ENCODE measurements at places on chromosomes 3 and 15. TPM values are rescaled to one million over a fixed set of nuclear protein-coding genes. Genes with fewer than 3 reads are reported as not detected.

The CSPG4 gene
- 144 TPM for total RNA-seq

The GPR62 gene
- 0.19 TPM for total RNA-seq

The GABRB3 gene
- 0.82 TPM for total RNA-seq

DNA sequence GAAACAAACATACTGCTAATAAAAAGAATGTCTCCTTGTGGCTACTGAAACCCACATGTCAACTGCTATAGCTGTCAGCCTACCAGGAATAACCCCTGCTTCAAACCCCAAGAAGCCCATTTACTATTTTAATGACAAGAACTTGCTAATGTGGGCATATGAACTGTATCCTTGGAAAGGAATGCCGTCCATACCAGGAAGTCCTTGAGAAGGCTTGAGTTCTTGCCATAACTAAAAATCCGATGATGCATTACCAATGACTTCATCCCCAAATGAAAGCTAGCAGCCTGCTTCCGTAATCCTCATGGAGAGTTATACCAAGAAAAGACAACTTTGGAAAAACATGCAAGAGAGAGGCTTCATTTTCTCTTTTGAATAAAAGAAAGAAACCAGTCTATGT is 34.8 kb downstream of the MINDY4B start:
- no peak for DNase-seq

DNA sequence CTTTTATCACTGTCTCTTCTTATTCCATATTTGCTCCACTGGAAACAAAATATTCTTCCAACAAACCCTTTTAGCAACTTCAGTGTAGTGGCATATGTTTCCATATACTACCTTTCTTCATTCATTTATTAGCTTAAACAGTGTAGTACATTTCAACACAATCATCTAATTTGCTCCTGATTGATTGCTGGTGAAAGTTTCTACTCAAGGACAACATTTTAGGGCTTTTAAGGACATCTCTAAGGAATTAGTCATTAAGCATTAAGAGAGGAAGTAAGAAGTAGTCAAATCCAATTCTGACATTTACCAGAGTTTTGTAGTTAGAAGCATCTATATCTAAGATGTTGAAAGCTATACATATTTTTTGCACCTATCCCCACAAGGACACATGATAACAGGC is 55.8 kb downstream of the RSRC1 start:
- DNase-seq = no peak

- no peak for DNase-seq
Observed at GRCh38 chr15:63414474-63415120, 33.0 kb upstream of the CA12 start.

DNA sequence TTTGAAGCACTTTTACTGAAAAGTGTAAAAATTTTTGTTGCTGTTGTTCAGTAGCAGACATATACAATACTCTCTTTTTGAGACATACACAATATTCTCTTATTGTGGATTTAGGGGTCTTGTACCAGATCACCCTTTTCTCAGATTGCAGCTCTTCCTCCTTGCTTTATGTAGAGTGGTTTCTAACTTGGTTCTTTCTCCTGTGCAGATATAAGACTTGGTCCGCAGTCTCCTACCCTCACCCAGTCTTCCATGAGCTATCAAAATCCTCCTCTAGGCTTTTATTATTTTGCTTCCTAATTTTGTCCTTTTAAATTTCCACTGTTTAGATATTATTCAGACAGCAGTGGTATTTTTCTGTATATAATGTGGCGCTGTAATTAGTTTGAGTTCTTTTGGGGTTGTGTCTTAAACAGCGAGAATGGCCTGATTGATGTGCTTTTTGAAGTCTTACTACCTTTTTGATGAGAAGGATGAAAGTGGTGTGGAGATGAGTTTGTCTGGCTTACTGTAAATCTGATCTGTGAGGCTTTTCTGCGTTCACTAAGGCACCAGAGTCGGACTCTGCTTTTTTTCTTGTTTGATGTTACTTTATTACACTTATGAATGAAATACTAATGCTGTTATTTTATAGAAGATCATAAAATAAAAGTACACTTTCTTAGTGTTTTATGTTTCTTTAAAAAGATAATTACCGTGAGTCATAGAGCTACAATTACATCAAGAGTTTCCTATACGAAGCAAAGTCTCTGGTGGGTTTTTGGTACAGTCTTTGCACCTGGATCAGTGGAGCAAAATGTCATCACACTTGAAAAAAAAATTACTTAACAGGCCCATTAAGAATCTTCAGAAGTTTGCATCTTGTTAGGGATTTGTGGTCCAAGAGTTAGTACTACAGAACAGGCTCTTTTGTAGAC is 27.8 kb downstream of the FNDC3B start:
- no peak for DNase-seq

DNA sequence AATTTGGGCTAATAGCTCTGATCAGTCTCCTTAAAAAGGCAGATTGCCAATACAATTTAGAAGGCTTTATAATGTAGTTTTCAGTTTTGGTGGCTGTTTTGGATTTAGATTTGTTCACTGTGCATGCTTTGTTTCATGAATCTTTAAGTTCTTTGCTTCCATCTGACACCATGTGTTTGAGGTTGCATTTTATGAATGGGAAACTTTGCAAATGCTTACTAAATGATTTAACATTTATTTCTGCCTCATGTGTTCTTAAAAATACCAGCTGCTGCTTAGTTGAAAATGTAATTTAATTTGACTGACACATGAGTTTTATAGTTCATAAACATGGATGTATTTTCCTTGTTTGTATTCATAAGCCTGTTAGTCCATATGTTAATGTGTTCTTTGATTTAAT is 78.6 kb downstream of the RNF13 start:
- no peak for DNase-seq

DNA sequence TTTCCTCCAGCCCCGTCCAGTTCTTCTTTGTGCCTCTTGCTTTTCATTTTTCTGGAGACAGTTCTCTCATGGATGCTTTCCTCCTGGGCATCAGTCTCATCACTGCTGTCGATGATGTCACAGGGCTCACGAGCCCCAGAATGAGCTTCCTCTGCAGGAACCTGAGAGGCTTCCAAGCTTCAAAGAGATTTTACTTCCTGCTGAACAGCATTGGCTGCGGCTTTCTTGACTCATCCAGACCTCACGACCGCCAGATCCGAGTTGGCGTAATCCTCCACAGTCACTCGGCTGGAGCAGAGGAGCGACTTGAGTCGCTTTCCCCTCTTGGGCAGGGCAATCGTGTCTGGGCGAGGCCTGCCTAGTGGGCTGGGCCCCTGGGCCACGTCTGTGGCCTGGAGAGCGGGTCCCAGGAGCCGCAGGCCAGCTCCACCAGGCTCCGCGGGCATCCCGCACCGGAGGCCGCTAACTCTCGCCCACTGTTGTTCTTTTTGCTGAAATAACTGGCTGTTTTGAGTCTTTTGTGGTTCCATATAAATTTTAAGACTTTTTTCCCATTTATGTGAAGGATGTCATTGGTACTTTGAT is 20.8 kb upstream of the FAN1 start:
- no peak for DNase-seq

DNA sequence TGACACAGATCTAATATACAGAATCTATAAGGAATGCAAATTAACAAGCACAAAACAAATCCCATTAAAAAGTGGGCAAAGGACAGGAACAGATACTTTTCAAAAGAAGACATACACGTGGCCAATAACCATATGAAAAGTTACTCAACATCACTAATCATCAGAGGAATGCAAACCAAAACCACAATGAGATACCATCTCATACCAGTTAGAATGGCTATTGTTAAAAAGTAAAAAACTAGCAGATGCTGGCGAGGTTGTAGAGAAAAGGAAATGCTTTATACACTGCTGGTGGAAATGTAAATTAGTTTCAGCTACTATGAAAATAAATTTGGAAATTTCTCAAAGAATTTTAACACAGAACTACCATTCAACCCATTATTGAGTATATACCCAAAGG is 50.7 kb downstream of the ADAMTS17 start:
- no peak for DNase-seq

GRCh38 chr15:47820747-47821319 is 103.5 kb downstream of the SEMA6D start:
- no peak for DNase-seq

DNA sequence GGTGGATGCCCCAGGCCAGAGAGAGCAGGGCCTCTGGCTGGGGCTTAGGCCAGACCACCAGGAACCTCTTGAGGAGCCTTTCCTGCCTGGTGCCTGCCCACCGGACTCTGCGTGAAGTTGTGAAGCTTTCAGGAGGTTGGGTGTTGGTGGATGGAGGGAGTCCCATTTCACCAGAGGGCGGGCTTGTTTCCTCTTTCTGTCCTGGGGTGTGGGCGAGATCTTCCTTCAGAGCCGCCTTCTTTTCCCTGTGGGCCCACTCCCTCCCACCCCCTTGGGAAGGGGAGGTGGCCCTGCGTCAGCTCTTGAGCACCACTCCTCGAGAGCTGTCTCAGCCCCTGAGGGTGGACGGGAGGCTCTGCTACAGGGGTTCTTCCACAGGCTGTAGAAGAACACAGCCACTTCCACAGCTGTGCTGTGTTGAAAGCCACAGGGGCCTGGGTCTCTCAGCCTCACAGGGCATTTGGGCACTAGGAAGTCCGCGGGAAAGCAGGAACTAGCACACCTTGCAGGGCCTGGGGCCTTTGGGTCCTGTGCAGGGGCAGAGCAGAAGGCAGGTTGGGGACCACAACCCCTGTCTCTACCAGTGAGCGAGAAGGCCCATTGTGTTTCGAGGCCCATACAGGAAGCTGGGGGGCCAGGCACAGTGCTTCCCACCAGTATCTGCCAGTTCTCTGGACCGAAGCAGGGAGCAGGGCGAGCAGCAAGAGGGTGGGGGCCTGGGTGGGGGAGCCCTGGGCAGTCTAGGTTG is 2.1 kb downstream of the AMIGO3 start:
- DNase-seq = no peak

- DNase-seq = no peak
Observed at GRCh38 chr3:14451844-14452739, 49.7 kb downstream of the SLC6A6 start.

- DNase-seq = no peak
Observed at GRCh38 chr3:22612927-22613326, 590.2 kb upstream of the UBE2E2 start.
